CD14-positive monocyte (primary cell): ENCODE measurements at places on chromosomes 11 and 22. TPM values are rescaled to one million over a fixed set of nuclear protein-coding genes. Genes with fewer than 3 reads are reported as not detected.

DNA sequence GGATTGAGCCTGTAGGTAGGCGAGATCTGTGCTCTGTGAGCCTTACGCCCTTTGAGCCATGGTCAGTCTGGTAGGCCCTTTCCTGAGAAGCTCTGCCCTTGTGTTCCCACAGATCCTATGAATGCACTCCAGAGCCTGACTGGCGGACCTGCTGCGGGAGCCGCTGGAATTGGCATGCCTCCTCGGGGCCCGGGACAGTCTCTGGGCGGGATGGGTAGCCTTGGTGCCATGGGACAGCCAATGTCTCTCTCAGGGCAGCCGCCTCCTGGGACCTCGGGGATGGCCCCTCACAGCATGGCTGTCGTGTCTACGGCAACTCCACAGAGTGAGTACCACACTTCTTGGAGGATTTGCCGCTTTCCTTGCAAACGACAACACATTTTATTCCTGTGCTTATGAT, 47.4 kb downstream of the MED15 start:
- no peak for DNase-seq

- DNase-seq: peak; percentile 66
Measured at GRCh38 chr11:69088676-69089146, 40.0 kb downstream of the TPCN2 start.

Gene CD3D
- 0.18 TPM in 1 of 2 replicates, not detected in the other for polyA plus RNA-seq

Gene KLHL35
- 0.19 and 0.45 TPM in 2 replicates for polyA plus RNA-seq

Gene PGA5
- polyA plus RNA-seq: 3.6 TPM

DNA sequence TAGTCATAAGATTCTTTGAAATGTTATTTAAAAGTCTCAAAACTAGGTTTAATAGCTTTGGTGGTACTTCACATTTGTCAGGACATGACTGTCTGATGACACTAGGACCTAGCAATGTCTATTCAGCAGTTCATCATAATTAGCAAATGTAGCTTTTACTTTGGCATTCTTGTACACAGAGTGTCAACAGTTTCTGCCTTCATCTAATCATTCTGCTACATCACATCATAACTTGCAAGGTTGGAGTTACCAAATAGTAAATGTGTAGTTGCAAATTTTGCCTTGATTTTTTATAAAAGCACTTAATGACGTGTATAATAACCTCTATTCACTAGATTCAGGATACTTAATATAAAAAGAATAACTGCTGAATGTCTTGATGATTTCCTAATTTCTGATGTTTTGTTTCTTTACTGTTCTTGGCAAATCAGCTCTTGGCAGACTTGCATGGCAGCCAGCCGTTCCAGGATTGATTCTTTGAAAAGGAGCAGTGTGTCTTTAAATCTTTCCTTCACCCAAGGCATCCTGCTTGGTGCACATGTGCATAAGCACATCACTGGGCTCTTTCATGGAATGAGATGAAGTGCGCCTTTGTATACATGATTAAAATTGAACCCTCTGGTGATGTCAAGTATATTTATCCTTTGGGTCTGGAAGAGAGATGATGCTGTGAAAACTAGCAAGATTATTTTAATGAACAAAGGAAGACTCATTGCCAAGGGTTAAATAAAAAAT, 12.2 kb downstream of the FBXO7 start:
- no peak for DNase-seq

Gene LARGE2
- polyA plus RNA-seq: 0.12 and 0.48 TPM in 2 replicates

Gene OR52E8
- polyA plus RNA-seq: not detected in 2 replicates

Gene ELFN2
- polyA plus RNA-seq: not detected

DNA sequence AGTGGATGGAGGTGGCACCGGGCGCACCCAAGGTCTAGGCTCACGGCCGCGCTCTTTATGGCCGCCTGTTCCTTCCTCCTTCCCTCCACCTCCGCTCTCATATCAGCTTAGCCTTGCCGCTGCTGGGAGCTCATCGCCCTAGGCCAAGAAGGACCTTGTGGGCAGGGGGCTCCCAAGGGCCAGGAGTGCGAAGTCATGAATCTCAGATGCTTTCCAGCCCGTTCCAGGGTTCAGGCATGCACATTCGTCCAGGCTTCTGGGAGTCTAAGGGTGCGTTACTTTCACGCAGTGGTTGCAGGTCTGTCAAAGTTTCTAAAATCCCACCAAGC, 4.1 kb upstream of the GALR3 start:
- DNase-seq: no peak

DNA sequence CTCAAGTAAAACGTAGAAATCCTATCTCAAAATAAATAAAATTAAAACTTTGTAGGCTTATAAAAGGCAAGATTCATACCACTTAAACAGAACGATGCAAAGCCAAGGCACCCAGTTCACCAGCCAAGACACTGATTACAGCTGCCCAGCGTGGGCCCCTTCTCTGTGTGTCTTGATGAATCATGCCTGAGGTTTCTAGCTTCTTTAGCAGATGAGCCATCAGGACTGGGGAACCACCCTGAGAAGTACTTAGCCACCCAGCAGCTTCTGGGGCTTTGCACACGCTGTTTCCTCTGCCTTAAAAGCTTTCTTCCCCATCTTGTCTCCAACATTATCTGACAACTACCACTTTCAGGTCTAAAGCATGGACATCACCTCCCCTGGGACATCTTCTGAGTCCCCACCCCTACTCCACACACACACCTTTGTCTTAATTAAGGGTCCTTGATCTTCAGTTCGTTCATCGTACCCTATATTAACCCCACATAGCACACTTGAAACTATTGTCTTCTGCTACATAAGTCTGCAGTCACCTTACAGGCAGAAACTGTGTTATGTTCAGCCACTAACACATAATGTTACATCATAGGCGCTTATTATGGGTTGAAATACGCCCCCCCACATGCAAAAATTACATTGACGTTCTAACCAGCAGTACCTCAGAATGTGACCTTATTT, 8.7 kb upstream of the LAYN start:
- peak; percentile 49 for DNase-seq

DNA sequence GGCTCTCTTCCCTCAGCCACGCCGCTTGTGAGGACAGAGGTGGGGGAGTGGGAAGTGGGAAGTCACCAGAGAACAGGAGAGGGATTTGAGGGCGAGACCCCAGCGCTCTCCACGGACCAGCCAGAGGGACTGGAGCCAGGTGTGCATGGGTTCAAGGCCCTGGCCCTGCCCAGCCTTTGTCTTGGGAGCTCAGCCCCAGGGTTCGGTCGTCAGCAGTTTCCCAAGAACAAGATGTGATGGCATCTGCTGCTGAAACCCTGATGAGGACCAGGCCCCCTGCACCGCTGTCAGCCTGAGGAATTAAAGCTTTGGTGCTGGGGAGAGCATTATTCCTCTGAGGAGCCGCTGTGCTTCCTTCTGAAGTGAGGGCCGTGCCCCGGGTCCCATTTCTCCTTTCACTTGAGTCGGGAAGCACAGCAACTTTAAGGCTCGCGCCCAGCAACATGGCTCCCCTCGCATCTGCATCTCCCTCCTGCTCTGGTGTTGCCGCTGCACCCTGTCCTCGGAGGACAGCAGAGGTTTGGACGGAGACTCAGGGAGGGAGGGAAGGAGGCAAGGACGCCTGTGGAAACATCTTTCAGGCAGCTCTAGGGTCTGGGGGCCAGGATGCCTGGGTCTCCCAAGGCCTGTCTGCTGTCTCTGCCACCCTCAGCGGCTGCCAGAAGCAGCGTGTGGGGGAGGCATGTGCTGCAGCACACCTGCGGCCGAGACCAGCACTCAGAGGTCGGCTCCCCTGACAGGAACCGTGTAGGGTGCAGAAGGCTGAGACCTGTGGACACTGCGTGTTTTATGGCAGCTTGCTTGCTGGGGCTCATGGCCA, 3.8 kb downstream of the IFITM5 start:
- DNase-seq: no peak

- peak; percentile 43 for DNase-seq
Measured at GRCh38 chr22:20268279-20269012, at the start of gene RTN4R. Gene RTN4R, minus strand, starts transcription at chr22:20268318. Its CDS starts 226 bp downstream, at chr22:20268092.

- no peak for DNase-seq
Measured at GRCh38 chr11:130191896-130192295, 32.3 kb downstream of the ST14 start.

- DNase-seq: no peak
Measured at GRCh38 chr11:76592961-76593360, 77.6 kb downstream of the LRRC32 start.

Gene LDHAL6A
- polyA plus RNA-seq: not detected

Gene OR8D4
- not detected in 2 replicates for polyA plus RNA-seq

GRCh38 chr11:84408946-84409411, 1122.8 kb upstream of the CCDC90B start:
- DNase-seq: no peak

DNA sequence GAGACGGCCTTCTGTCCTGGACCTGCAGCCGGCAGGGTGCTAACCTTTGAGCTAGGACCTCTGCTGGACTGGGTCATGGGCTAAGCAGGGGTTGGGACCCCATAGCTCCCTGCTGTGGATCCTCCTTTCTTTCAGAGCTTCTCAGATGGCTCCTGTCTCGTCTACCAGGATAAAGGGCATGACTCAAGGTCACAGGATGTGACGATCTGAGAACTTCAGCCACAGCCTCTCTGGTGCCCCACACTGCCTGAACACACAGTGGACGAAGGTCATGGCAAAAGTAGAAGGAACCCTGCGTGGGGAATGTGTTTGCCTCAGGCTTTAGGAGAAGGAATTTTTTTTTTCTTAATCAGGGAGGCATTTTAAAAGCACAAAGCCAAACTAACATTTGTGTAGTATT, 196.7 kb downstream of the TRIM29 start:
- DNase-seq: no peak

Gene CRYBA4
- not detected for polyA plus RNA-seq

GRCh38 chr11:101269990-101270660, 140.5 kb upstream of the PGR start:
- DNase-seq: no peak

GRCh38 chr11:19597876-19598275, 114.8 kb upstream of the NAV2 start:
- DNase-seq: no peak

DNA sequence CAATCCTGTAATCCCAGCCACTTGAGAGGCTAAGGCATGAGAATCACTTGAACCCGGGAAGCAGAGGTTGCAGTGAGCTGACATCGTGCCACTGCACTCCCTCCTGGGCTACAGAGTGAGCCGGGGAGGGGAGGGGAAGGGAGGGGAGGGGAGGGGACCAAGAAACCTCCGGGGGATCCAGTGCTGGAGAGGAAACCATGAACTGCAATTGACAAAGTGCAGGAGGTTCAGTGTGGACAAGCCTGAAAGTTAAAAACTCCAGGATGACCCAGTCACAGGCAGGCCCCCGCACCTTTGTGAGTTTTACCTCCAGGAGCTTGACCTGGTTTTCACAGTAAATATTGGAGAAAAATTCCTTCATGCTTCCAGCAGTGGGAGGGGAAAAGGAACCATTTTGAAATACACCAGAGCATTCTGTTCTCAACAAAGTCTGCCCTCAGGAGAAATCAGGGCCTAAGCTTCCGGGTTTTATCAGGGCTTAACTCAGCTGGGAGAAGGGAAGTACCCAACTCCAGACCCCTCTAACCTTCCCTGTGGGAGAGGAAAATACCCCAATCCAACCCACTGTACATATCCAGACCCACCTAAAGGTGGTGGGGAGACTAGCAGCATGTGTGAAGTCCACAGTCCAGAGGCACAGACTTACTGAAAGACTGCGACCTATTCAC, 15.5 kb upstream of the ZFTA start:
- no peak for DNase-seq

DNA sequence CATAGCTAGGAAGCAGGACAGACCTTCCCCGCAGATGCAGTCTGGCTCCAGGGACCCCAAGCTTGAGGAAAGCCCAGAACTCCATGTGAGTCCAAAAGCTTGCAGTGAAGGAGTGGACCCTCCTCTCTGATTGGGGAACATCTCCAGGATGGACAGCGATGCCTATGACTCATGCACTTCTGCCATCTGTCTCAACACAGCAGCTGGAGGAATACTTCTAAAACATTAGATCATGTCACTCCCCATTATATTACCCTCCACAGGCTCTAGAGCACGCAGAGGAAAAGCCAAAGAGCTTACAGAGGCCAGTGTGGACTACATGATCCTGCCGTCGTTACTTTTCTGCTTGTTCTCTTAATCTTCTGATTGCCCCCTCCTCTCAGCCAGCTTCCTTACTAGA, 605.7 kb downstream of the INSC start:
- no peak for DNase-seq

DNA sequence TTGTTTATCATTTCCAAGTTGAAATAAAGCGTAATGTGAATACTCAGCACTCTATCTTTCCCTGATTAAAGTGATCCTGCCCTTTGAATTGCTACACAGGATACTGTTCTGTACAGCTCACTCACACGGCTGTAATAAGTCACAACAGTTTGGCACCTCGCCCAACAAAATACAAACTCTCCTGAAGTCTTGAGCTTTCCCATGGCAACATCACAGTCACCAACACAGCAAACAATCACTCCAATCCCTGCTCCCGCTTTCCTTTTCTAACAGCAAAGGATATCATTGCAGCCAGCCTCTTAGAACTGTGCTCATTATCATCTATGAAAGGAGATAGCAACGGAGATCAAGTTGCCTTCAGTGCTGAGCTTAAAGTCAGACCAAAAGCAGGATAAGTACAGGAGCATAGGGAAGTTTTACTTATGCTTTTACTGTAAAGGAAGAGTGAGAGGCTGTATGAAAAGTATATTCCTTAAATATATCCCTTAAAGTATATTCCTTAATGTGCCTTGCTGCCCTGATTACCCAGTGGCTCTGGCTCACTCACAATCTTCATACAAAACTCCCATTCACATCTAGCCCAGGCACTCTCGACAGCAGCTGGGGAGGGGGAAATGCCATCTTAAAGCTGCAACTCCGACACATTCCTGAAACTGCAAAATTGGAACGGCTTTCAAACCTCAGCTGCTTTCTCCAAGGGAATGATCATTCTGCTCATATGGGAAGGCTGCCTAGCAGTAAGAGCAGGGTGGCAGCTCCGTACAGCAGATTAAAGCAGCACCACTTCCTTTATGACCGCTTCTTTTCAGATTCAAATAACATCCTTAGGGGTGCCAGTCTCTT, 35.8 kb downstream of the MAML2 start:
- DNase-seq: peak; percentile 68

GRCh38 chr22:46150655-46151477, 540 bp downstream of the PPARA start:
- DNase-seq: peak; percentile 68

DNA sequence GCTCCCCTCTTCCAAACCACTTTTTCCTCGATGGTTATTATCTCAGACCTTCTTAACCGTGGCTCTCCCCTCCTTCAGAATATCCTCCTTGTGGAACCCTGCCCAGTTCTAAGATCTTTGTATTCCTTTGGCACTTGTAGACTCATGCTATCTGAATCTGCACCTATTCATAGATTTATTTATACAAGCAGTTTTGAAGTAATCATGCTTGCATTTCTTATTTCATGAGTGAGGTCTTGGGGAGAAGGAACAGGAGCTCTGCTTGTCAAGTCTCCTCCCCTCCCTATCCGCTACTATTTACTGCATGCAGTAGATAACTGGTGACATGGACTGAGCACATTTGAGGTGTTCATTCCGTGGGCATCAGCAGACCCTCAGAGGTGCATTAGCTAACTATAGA, 5.4 kb upstream of the MADD start:
- no peak for DNase-seq
